ENCODE measurements at places on chromosomes 7 and 10.
A peak's percentile ranks its signal among the peaks of the same experiment; 100 is the strongest.

- DNase-seq, result no peak
Measured at GRCh38 chr10:51137756-51138529, 63.7 kb downstream of the PRKG1 start.

DNA sequence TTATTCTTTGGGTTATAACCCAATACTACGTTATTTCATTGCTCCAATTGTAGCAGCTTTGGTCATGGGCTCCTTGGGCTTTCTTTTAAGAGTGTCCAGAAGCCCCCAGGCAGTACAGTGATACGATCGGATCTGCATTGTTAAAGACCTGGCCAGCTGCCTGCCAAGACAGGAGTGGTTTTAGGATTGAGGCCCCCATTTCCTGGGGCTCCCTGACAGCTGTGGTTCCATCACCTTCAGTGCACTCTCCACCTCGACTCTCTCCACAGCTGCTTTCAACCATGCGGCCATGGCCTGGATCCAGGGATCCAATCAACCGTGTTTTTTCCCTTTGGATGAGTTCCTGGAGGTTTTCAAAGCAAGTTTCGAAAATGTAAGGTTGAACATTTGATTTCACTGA lies 123.4 kb upstream of the BTBD16 start:
- no peak for DNase-seq

DNA sequence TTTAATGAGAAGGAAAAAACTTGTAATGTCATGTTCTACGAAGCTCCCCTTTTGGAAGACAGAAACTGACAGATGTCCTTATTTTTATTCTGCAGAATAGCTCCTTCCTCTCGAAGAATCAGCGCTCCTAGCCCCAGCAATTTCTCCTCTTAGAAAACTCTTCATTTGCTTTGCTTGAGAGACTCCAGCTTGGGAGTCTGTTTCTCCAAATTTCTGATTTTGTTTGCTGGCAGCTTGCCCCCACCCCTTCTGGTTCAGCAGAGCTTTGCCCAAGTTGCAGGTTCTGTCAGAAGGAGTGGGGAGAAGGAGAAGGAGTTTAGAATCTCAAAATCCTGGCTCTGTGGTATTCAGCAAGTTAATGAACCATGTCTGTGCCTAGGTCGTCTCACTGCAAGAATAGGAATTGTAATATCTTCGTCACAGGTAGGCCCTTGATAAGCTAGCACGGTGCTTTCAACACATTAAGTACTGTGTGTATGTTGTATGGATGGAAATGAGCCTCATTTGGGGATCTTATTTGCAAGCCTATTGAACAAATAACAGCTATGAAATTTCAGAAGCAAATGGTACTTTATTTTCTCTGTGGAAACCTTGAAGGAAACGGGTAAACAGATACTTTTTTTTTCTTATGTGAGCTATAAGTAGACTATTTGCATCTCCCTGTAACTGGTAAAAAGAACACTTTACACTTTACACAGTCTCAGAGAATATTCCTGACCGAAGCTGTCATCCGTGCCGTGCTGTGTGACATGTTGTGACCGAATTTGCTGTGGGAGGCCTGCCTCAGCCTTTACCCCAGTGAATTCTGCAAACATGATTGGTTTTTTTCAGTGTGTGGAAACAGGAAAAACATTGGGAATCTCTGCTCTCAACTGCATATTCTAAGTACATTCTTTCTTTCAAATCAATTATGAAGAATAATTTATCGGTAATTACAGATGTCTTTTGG lies 290.9 kb downstream of the CAMK1D start:
- no peak for DNase-seq

GRCh38 chr7:29413626-29414136 lies 150.0 kb upstream of the PRR15 start:
- no peak for DNase-seq

- no peak for DNase-seq
Measured at GRCh38 chr7:43112941-43113621, 634 bp downstream of the HECW1 start.

GRCh38 chr10:110364531-110364937 lies 59.8 kb upstream of the SMNDC1 start:
- DNase-seq, result no peak

DNA sequence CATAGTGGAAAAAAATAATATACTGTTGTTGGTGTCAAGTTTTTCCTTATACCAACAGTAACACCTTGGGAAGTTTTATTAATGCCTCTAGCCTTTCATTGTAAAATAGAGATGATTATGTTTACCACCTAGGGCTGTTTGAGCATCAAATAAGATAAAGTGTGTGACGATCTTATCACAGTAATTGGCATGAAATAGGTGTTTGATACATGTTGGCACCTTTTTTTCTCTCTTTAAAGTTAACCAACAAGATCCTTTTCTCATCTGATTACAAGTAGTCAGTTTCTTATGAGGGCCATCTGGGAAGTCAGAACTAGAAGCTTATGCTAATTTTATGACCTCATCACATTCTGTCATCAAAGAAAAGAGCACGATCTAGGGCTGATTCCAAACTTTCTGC lies 669.5 kb downstream of the CCSER2 start:
- no peak for DNase-seq

GRCh38 chr10:2935647-2936386 lies 131.5 kb upstream of the PFKP start:
- DNase-seq, result no peak

DNA sequence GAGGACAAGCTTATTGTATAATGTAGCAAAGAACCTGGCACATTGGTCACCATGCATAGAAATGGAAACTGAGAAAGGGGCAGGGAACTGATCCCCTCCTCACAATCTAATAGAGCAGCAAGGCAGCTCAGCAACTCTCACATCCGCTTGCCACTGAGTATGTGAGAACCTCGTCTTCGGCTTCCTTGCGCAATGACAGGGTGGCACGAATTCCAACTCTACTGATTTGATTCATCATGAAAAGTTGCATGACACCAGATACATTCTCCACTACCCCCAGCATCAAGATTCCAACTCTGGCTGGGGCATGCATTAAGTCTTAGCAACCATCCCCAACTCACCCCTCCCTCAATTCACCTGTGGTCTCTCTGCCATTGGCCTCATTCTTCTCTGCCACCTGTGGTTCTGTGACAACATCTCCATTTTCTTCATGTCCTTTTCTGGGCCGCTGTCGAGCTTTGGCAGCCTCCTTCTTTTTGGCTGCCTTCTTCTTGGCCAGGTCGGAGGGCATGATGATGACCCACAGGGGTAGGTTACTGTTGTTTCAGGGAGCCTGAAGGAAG lies 976 bp downstream of the ABCF2 start:
- DNase-seq, result no peak

GRCh38 chr10:18743926-18744325 lies 84.7 kb downstream of the ARL5B start:
- no peak for DNase-seq

- no peak for DNase-seq
Measured at GRCh38 chr7:67729771-67730170, 733.1 kb downstream of the TYW1 start.

DNA sequence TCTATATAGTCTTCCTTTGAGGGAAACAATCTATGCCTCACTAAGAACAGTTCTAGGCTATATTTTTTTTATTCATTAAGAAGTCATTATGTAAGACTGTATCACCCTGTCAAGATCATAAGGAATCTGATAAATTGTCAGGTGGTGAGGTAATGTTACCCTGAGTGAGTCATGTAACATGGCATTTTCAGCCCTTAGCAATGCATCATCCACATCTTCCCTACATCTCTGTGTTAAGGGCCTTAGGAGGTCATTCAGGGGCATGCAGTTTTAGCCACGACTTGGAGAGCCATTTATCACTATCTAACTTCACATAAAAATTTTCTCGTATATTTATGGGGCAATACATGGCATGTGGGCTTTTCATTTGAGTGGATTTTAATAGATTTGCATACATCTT lies 924.5 kb upstream of the MBL2 start:
- no peak for DNase-seq

GRCh38 chr7:69105092-69105491 lies 493.2 kb upstream of the AUTS2 start:
- no peak for DNase-seq

DNA sequence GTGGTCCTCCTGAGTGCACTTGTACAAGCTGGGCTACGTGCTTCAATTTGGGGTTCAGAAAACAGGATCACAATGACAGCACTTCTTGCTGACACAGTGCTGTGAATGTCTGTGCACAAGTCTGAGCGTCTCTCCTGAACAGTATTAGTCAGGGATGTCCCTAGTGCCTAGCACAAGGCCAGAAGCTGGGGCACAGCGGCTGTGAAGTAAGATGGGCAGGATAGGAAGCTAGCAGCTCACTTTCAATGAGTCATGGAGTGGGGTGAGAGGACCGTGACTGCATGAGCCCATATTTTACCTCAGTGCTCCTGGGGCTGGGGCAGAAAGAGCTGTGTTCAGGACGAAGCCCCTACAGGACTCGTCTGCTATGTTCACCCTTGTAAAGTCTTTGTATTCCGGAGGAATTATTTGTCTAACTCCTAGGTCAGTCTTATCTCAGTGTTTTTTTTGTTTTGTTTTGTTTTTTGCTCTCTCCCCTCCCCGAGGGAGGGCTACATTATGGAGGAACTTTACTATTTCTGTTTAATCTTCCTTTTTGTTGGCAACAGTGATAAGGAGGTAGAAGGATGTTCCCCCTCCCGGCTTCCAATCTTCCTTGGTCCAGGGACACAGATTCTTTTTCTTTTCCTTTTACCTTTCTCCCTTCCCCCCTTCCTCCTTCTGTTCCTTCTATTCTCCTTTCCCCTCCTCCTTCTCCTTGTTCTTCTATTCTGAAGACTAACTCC lies 2.8 kb upstream of the LRMDA start:
- DNase-seq, result peak; percentile 92

GRCh38 chr10:96227206-96227605 lies 44.2 kb downstream of the BLNK start:
- DNase-seq, result no peak
